ENCODE measurements at places on chromosomes 12 and 14. TPM values are rescaled to one million over a fixed set of nuclear protein-coding genes. Genes with fewer than 3 reads are reported as not detected.
A peak's percentile ranks its signal among the peaks of the same experiment; 100 is the strongest.

- peak; percentile 47 for DNase-seq
Measured at GRCh38 chr12:56763753-56764657, 881 bp downstream of the HSD17B6 start.

GRCh38 chr12:4230526-4230925 lies 43.0 kb upstream of the CCND2 start:
- DNase-seq: no peak

GRCh38 chr12:89597770-89598169 lies 71.9 kb upstream of the POC1B start:
- no peak for DNase-seq

GRCh38 chr12:110717037-110717436 lies 25.7 kb downstream of the PPP1CC start:
- DNase-seq: no peak

- DNase-seq: no peak
Measured at GRCh38 chr14:56817396-56817921, 7.2 kb upstream of the OTX2 start.

GRCh38 chr14:65606460-65606859 lies 193.9 kb downstream of the FUT8 start:
- no peak for DNase-seq

GRCh38 chr12:95318071-95318545 lies 100.5 kb downstream of the VEZT start:
- peak; percentile 48 for DNase-seq

Gene MMP19
- total RNA-seq: 24.9 TPM

Gene KRT83
- total RNA-seq: not detected

Gene MSI1
- not detected for total RNA-seq
